ENCODE measurements at places on chromosomes 2 and 18. TPM values are rescaled to one million over a fixed set of nuclear protein-coding genes. Genes with fewer than 3 reads are reported as not detected.

The KCNG3 gene
- not detected for total RNA-seq

The ZSWIM2 gene
- not detected for total RNA-seq

- no peak for DNase-seq
Observed at GRCh38 chr2:170847716-170848115, 31.0 kb downstream of the GAD1 start.

The PIGN gene
- 25.7 TPM for total RNA-seq

All from naive thymus-derived CD8-positive, alpha-beta T cell (primary cell).